SK-MEL-5 (cell line): ENCODE measurements at places on chromosomes 12 and 14.

- DNase-seq, result no peak
These were observed 4.0 kb downstream of the SLC25A47 start for GRCh38 chr14:100327128-100327527.

DNA sequence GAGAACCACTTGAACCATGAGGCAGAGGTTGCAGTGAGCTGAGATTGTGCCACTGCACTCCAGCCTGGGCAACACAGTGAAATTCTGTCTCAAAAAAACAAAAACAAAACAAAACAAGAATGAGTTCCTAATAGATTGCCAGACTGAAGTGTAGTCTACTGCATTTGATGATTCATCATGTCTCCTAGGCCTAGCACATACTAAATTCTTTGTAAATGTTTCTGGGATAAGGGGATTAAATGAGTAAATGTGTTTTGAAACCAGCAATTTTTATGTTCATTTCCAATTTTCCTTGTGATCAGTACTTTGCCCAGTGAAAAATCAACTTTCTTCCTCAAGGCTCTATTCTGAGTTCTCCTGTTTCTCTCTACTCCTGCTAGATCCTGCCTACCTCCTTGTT is 2.9 kb upstream of the DYRK2 start:
- no peak for DNase-seq

DNA sequence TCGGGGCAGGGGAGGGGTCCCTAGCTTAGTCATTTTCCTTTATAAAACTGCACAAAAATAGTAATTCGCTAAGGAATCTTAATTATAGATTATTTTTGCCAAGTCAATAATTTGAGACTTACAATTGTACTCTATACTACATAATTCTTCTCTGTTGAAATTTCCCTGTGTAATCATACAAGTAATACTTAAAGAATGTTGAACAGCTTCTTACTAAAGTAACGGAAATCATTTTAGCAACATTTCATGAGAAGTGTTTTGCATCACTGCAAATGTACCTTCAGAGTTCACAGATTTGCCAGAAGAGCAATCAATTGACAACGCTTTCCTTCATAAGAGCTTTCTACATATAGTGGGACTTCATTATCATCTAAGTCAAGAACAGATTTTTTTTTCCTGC is 7.9 kb upstream of the GNG2 start:
- DNase-seq, result no peak

DNA sequence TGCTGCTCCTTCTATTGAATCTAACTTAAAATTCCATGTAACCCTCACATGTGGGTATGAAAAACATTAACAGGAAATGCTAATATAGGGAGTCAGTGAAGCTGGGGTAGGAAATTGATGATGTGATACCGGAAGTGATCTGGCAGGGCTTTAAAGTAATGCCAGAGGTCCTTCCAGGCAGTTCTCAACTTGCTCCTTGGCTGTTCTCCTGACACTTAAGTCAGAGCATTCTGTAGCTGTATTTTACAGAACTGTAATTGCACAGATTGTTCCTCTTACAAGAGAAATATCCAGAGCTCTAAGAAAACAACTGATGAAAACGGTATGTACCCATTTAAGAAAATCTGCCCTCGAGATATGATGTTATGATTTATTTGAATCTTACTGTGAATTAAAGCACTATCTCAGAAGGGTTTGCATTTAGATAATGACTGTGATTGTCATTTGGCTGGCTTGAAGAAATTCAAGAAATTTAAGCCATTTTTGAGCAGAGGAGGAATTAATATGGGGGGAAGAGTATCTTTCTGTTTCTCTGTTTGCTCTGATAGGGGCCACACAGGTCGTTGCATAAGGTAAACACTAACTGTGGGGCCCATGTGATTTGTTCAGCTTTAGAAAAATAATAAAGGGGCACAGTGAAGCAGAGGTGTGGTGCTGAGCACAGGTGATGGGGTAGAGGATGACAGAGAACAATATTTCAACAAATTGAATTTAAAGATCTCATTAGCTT is 88.4 kb downstream of the BBS10 start:
- DNase-seq, result no peak

- DNase-seq, result no peak
These were observed 259.7 kb downstream of the NELL2 start for GRCh38 chr12:44616402-44616801.

GRCh38 chr14:37594971-37595808 is at the start of the genes FOXA1 and TTC6:
TSS of gene FOXA1 (minus strand) at chr14:37595249. CDS start at chr14:37594972, 277 bp downstream.
TSS of gene TTC6 (plus strand) at chr14:37595629. CDS start at chr14:37622065, 26,436 bp downstream.
- peak; percentile 30 for DNase-seq

DNA sequence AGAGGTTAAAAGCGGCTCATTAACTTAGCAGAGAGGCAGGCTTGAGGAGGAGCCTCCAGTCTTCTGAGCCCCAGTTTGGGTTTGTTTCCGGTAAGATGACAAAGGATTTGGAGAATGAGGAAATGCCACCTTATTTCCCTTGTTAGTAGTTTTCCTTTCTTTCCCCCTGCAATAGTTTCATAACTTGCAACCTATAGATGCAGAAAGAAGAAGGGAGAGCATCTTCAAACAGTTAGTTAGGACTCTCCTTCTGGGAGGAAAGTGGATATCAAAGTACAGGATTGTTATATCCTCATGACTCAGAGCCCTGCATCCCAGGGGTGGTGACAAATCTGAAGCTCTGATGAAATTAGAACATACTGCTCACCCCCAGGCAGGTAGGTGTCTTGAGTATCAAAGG is 180.7 kb upstream of the SLC38A2 start:
- DNase-seq, result no peak

DNA sequence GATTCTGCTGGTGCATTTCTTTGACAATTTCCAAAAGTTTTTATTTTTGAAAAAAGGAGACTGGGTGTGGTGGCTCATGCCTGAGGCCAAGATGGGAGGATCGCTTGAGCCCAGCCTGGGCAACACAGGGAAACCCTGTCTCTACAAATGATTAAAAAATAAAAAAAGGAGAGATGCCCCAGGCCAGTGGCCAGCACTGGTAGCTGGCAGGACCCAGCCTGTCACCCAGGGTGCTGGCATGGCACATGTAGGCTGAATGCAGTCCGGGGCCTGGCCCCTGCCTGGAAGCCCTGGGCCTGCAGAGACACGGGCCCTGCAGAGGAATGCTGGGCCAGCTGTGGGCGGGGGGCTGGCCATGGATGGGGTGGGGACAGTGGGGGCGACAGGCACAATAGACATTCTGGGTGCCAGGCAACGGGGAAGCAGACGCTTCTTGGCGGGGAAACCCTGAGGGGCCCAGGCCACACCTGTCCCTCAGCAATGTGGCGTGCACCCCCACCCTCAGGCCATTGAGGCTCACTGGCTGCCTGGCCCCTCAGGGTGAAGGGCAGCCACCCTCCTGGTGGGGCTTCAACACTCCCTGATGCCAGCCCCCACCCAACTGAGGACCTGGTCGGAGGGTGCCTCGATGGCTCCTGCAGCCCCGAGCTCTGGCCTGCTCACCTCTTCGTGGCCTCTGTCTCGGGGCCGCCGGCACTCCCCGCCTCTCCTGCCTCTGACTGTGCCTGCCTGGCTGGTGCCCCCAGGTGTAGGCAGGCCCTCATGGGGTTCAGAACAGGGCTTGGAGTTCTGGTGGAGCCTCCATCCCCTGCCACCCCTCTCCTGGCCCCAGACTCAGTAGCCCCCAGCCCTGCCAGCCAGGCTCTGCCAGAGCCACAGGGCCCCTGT is 12.1 kb downstream of the TRMT61A start:
- DNase-seq, result no peak

DNA sequence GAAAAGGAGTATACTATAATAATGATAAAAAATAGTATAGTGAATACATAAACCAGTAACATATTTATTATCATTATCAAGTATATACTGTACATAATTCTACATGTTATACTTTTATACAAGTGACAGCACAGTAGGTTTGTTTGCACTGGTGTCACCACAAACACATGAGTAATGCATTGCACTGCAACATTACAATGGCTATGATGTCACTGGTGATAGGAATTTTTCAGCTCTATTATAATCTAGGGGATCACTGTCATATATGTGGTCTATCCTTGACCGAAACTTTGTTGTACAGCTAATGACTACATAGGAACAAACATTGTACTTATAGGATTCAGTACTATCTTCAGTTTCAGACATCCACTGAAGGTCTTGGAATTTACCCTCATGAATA is 165.8 kb upstream of the SYT1 start:
- DNase-seq, result no peak

DNA sequence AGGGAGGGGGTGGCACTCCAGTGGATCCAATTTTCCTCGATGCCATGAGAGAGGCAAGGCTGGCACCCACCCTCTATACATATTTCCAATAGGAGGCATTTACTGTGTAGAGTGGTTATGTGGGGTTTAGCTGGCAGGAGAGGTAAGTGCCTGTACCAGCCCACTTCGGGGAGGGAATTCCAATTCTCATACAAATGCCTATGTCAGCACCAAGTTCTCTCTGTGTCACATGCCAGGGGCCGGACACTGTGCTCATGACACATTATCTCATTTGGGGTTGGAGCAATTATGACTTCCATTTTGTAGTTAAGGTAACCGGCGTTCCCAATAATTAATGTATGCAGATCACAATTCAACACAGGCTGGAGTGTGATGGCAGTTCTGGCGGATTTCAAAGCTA is 284.3 kb downstream of the KSR2 start:
- DNase-seq, result no peak

GRCh38 chr12:74725154-74725553 is 187.5 kb downstream of the ATXN7L3B start:
- DNase-seq, result no peak

GRCh38 chr14:100140452-100141078 is 18.9 kb downstream of the DEGS2 start:
- DNase-seq, result peak; percentile 24

DNA sequence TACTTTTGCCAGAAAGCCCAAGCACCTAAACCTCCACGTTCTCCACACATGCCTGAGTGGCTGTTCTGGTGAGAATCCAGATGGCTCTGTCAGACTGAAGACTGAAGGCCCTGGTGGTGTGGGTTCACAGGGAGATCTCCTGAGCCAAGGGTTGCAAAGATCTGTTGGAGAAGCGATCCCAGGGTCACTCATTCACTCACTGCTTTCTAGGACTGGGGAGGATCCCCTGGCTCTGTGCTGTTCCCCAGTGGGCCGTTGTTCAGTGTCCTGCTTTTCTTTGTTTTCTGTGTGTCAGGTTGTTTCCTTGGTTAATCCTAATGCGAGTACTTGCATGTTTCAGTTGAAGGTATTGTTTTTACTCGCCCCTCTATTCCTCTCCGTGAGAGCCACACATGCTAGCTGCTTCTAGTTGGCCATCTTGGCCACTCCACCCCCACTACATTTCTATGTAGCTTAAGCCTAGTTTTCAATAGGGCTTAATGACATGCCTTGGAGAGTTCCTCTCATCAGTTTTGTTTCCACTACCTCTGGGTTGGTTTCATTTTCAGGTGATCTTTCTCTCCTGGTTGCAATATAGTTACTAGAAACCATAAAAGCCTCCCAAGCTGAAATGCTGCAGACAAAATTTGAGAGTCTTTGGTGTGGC is 144.5 kb upstream of the SLC38A2 start:
- no peak for DNase-seq

DNA sequence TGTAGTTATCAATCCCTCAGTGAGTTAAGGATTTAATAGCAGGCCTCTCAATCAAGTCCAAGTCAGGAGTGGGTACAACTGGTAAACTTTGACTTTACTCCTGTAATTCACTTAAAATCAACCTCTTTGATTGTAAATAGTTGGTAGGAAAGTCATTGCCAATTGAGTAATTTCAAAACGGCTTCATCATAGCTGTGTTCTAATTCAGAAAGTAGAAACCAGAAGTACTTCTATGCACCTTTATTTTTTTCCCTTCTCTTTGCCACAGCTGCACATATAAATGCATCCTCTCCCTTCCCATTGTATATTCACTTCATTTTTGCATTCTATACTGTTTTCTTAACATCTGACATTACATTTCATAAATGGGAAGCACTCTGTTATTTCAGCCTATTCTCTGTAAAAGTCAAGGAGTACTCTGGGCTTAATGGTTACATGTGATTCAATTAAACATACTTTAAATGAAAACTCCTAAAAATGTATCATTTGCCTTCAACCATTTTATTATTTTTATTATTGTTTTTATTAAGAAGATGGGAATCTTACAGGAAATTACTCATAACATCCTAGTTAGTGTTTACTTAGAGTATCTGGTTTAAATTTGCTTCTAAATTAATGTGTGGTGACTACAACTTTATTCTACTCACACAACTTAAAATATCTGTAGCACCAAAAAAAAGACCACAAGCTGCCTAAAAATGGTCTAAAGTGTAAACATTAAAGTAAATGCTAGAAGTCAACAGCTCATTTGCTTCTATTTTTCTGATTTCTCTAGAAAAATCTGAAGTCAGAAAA is 171.2 kb downstream of the CEP128 start:
- no peak for DNase-seq

DNA sequence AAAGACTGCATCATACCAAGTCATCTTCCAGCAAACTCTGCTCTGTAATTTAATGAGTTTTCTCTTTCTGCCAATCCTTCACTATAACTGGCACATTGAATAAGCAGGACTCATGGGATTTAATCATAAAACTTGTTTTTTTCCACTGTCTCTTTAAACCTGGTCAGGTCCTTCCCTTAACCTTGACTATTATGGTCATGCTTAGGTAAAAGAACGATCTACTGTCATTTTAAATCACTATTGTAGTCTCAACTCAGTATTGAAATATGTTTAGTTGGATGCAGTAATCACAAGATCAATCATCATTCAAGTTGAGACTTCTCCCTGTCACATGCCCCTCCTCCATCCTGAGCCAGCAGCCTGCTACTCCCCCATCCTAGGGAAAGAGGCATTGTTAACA is 56.1 kb downstream of the SLC35F4 start:
- DNase-seq, result no peak

- DNase-seq, result no peak
These were observed 114.0 kb downstream of the PLXNC1 start for GRCh38 chr12:94262228-94263010.

DNA sequence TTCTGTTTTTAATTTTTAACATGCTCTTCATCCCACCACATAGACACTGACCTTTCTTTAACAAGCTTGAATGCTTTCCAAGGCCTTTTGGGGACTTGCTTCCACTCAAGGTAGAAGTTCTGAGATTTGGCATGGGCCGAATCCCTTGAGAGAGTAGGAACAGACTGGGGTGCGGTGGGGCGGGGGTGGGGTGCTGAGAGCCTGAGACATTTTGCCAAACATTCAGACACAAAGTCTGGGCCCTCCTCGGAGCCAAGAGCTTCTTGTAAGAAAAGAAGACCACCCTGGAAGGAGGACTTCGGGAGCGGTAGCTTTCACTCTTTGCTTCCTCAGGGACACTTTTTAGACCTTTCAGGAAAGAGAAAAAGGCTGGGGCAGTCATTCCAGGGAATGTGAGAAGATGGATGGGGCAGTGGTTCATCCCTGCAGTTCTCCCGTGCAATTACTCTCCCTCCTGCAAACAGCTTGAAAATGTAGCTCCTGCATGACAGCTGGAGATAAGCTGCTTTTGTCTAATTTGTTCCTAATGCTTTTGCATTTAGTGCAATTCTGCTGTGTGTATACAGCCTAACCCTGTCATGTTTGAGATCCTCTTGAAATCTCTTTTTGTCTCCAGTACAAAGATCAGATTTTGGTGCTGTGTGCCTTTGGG is 16.3 kb upstream of the MYO1H start:
- no peak for DNase-seq
